ENCODE measurements at places on chromosomes 2 and 18.

DNA sequence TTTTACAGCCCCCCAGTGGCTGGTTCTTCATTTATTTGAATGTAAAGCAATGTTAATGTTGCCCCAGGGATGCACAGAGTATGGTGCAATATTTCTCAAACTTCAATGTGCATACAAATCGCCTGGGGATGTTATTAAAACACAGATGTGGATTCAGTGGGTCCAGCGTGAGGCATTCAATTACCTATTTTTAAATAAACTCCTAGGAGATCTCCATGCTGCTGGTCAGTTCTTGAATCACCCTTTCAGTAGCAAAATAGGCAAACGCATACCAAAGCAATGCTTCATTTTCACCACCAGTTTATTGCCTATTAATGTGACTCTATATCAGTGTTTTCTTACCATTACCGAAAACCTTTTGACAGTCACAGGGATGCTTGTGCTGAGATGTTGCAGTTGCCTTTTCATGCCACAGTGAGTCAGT, 530.7 kb downstream of the CBLN2 start:
- DNase-seq: no peak

DNA sequence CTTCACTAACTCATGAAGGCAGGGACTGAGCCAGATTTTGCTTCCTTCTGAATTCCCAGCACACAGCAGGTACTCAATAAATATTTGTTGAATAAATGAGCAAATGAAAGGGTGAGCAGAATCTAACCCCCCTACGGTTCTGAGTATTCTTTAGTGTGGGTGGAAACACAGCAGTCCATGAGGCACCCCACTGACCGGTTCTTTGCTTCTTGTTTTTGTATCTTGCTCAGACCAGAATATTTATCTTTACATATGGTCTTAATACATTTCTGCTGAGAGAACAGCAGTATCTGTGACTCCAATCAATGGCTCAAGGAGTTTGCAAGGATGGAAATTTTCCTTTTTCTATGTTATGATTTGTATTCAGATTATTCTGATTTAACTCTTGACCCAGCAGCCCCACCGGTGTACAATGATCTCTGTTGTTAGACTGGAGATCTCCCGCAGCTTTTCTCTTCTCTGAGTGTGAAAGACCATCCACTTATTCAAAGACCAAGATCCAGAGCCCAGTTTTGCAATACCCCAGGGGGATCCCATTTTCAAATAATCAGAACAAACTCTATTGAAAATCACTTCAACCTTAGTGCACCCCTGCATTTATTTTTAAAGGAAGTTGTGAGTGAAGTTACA, 506.5 kb upstream of the TNP1 start:
- DNase-seq: no peak

GRCh38 chr2:44549099-44549471, 187.3 kb downstream of the CAMKMT start:
- DNase-seq: no peak

DNA sequence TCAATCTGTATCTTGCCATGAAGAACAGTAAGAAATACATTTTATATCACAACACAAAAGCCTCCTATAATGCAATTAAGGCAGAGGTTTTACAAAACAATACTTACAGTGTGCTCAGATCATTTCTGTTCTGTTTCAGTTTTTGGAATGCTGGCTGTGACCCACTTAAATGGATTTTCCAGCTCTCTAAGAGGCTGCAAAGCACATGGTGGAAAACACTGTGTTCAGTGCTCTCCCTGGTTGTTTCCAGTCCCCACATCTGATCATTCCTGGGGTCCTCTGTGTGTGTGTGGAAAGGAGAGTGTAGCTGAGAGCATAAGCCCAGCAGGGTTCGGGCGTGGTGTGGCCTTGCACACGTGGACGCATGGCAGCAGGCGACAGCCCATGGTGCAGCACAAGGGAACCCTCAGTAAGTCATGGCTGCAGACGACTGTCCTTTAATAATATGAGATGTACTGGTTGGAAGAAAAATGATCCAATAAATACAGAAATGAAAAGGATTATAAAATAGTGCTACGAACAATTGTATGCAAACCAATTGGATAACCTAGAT, 95.6 kb downstream of the FAM210A start:
- DNase-seq: no peak

GRCh38 chr2:58803192-58803591, 562.1 kb upstream of the FANCL start:
- DNase-seq: no peak
